ENCODE measurements at places on chromosomes 6 and 20.
A peak's percentile ranks its signal among the peaks of the same experiment; 100 is the strongest.

DNA sequence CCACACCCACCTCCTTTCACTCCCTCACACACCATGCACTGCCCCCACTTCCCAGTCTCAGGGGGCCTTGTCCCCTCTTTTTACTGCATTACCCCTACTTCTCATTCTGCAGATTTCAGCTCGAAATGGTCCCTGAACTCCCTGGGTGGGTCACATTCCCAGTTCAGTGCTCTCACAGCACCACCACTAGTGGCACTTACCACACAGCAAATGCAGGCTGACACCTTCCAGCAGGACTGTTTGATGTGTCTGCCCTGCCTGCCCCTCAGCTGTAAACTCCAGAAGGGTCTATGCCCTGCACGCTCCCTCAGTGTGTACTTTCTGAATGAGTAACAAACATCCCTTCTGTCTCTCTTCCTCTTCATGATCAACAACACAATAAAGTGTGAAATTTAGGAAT, 4.0 kb downstream of the DYNLT1 start:
- no peak for DNase-seq

DNA sequence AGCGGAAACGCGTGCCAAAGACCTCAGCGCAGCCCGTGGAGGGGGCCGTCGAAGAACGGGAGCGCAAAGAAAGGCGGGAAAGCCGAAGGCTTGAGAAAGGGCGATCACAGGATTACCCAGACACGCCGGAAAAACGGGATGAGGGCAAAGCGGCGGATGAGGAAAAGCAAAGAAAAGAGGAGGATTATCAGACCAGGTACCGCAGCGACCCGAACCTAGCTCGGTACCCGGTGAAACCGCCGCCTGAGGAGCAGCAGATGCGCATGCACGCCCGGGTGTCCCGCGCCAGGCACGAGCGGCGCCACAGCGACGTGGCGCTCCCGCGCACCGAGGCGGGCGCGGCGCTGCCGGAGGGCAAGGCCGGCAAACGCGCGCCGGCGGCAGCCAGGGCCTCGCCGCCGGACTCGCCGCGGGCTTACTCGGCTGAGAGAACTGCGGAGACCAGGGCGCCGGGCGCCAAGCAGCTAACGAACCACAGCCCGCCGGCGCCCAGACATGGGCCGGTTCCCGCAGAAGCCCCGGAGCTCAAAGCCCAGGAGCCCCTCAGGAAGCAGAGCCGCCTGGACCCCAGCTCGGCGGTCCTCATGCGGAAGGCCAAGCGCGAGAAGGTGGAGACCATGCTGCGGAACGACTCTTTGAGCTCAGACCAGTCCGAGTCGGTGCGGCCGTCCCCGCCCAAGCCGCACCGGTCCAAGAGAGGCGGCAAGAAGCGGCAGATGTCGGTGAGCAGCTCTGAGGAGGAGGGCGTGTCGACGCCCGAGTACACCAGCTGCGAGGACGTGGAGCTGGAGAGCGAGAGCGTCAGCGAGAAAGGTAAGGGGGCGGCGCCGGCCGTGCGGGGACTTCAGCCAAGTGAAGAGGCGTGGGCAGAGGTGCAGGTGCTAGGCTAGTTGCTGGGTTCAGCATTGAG, 296.2 kb downstream of the RIMS1 start:
- DNase-seq: peak; percentile 25

DNA sequence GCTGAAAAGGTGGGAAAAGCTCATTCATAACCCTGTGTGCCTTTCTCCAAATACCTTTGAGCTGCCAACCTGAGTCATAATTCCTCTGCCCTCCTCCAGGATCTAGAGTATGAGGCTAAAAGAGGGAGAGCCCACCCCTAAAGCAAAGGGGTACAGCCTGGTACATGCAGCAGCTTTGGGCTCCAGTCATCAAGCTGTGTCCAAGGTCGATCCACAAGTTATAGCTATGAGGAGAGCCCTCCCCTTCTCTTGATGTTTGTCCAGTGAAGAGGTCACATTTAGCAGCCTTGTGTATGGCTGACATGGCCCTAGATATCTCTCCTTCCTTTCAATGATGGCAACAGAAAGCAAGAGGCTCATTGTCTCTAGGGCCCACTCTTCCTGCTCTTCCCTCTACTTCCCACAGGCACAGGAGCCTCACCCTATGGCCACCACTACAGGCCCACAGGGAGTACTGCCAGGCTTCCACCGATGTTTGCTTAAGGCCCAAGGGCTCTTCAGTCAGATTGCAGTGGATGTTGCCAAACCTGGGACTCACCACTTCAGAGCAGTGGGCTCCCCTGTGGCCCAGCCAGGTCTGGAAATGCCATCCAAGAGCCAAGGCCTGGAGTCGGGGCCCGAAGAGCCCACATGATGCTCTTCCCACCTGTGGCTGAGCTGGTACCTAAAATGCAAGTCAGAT, 176.8 kb downstream of the CD83 start:
- DNase-seq: no peak

- no peak for DNase-seq
Measured at GRCh38 chr20:12372557-12372956, 454.9 kb downstream of the BTBD3 start.

GRCh38 chr6:829656-830055, 136.7 kb upstream of the EXOC2 start:
- peak; percentile 64 for DNase-seq

- no peak for DNase-seq
Measured at GRCh38 chr6:23647045-23647444, 479.0 kb upstream of the NRSN1 start.

GRCh38 chr6:111524735-111525134, 41.7 kb upstream of the REV3L start:
- no peak for DNase-seq

DNA sequence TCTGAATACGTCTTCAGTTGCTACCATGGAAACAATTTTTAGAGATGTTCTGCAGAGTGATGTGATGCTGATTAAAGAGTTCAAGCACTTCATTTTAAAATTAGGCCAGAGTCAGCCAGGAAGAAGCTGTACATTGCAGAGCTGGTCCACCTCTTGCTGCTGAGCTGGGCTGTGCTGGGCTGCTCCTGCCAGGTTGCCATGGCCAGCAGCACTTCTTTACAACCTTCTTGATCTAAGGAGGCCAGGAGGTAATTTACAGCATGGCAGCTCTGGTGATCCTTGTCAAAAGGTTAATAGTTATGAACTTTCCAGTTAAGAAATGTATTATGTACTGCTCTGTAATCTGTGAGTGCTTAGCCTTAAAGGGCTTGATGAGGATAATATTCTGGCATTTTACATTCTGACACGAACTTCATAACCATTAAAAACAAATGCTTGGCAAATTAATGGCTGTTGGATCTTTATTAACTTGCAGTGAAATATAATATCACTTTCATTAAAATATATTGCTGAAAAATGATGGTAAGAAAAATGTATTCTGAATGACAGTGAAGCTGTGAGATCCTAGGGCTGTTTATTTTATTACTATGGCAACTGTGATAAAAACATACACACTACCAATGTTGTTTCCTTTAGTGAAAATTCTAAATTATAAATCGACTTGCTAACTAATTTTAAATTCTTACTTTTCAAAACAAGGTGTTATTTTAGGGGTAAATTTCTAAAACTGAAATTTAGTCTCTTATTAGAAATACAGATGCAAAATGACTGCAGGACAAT, 259.7 kb downstream of the RFPL4B start:
- no peak for DNase-seq

GRCh38 chr6:49300443-49300842, 162.6 kb downstream of the MMUT start:
- DNase-seq: no peak

DNA sequence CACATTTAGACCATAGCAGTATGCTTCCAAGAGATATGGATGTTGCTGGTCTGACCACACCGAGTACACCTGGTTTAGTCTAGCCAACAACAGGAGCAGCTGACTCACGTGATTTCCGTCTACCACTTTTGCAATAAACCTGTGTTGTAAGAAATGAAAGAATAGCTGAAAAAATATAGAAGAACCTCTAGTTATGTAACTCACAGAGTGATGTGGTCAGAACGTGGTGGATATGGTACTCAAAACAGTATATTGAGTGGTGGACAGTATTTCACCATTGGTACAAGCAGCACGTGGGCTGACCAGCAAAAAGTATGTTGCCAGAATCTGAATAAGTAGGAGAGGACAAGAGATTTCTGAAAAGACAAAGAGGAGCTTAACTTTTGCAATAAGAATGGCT, 226.9 kb downstream of the TBC1D7 start:
- DNase-seq: no peak

GRCh38 chr20:31594558-31595379, 10.3 kb upstream of the ID1 start:
- no peak for DNase-seq

DNA sequence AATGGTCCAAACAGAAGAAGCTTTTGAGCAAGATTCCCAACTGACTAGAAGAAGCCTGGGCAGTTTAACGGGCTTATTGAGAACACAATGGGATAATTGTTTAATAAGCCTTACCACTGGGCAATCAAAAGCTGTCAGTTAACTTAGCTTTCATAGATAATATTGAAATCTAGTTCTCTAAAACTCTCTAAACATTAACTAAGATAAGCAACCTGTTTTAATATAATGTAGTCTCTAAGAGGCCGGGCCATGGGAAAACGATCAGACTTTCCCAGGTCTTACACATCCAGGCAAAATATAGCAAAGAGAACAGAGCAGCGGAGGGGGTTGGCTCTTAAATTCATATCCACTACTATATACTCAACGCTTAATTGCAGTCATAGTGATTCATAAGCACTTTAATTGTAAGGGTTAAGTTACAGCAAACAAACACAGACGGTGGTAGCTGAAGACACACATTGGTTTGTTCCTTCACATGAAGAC, 128.0 kb upstream of the FAM83B start:
- no peak for DNase-seq

DNA sequence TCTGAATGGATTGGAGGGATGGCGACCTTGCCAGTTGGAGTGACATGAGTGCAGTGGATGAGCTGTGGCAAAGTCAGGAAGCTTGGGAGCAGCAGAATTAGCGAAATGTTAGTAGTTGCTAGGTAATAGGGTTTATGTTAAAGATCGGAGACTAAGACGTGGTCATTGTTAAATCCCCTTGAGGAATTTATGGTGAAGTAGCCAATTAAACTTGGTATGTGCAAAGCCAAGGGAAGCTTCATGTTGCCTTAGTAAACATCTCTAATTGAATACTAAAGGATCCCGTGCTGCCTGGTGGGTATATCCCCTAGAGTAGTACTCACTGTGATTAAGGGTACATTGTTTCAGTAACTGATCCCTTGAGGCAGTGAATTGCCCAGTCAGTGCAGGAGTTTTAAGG, 106.0 kb downstream of the PRIM2 start:
- peak; percentile 83 for DNase-seq

DNA sequence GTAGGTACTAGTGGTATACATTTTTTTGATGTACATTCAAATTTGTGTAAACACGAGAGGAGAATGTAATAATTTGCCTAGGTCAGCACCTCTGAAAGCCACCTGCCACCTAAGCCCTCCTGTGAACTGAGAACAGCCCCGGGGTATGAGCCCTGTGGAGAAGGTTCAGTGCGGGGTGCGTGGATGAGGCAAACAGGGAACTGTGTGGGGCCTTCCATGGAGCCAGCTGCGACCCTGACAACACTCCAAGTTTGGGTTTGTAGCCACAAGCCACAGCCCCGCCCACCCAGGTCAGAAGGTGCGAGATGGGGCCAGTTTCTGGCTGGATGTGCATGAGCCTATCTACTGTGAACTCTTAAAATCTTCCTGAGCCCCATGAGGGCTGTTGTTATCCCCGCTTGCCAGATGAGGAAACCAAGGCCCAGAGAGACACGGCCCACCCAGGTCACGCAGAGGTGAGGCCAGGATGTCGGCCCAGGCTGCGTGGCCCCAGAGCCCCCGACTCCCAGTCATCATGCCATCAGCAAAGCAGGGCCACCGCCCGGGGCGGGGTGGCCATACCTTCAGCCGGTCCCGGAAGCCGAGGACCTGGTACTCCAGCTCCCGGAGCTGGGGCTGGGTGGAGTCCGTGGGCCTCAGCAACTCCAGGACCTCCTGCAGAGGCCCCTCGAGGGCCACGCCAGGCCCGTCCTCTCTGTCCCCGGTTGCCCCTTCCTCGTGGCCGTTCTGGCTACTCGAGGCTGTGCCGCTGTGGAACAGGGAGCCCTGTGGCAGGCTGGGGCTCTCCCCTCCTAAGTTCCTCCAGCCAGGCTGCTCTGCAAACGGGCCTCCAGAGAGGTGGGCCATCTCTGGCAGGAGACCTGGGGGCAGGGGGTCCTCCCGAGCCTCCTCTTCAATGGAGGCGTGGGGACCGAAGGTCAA, 89.6 kb downstream of the RIPOR3 start:
- DNase-seq: no peak

GRCh38 chr20:6886065-6886729, 118.7 kb downstream of the BMP2 start:
- DNase-seq: peak; percentile 28

- peak; percentile 51 for DNase-seq
Measured at GRCh38 chr6:90393232-90393884, 96.7 kb upstream of the BACH2 start.

DNA sequence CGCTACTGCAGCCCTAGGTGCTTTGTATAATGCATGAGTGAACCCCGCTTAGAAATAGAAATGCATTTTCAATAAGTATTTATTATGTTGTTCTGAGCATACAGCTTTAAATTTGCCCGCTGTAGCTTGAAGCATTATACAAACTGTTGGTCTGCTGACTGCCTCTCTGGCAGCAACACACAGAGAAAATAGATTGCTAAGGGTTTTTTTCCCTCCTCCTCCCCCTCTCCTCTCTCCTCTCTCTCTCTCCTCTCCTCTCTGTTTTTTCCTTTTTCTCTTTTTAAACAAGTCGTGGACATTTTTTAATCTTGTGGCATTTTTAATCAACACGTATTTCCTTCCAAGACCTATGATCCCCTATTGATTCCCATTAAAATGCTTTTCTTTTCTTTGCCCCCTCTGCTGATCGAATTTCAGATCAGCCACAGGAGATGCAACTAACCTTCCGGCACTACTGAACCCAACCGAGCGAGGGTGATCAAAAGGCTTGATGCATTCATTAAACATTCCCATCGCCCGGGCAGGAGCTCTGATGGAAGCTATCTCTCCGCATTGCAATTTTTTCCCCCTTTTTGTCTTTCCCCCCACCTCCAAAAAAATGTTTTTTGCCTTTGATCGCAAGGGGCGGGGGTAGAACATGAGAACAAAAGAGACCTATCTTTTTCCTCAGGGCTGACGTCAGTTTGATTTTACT, 90.7 kb upstream of the ARID1B start:
- DNase-seq: peak; percentile 23

- DNase-seq: no peak
Measured at GRCh38 chr20:33437141-33437911, 6.2 kb downstream of the SNTA1 start.

- DNase-seq: no peak
Measured at GRCh38 chr6:42203183-42203582, 8.4 kb upstream of the GUCA1B start.

- DNase-seq: no peak
Measured at GRCh38 chr20:11852811-11853210, 64.9 kb upstream of the BTBD3 start.

DNA sequence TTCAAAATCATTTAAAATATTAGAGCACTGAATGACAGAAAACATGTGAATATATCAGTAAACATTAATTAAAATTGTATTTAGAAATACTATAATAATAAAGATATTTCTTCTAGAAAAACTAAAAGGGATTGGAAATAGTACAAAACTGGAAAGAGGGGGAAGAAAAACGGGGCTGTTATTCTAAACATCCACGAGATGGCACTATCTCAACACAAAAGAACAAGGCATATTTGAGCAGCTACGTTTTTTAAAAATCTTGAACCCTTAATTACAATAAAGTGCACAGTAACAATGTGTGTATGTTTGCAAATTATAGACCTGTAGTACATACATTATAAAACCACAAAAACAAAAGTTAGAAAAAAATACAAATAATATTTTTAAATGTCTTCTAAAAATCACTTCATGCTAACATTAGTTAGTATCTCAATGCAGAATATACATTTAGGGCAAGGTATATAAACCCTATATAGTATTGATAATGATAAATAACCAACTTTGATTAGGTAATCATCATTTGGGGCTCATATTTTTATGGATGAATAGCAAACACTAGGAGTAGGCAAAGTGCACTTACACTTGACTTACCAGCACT, 42.5 kb upstream of the PNISR start:
- no peak for DNase-seq
